ENCODE measurements at places on chromosomes 2 and 18.

- H3K4me1 ChIP-seq = peaks cover 64% of the 10 kb centered on the region
- H3K4me3 ChIP-seq = no peak overlapping the region
- no peaks in the 10 kb centered on the region for H3K36me3 ChIP-seq
- no peak overlapping the region for H3K27ac ChIP-seq
Measured at GRCh38 chr2:138490673-138491494, 10.7 kb upstream of the SPOPL start.

DNA sequence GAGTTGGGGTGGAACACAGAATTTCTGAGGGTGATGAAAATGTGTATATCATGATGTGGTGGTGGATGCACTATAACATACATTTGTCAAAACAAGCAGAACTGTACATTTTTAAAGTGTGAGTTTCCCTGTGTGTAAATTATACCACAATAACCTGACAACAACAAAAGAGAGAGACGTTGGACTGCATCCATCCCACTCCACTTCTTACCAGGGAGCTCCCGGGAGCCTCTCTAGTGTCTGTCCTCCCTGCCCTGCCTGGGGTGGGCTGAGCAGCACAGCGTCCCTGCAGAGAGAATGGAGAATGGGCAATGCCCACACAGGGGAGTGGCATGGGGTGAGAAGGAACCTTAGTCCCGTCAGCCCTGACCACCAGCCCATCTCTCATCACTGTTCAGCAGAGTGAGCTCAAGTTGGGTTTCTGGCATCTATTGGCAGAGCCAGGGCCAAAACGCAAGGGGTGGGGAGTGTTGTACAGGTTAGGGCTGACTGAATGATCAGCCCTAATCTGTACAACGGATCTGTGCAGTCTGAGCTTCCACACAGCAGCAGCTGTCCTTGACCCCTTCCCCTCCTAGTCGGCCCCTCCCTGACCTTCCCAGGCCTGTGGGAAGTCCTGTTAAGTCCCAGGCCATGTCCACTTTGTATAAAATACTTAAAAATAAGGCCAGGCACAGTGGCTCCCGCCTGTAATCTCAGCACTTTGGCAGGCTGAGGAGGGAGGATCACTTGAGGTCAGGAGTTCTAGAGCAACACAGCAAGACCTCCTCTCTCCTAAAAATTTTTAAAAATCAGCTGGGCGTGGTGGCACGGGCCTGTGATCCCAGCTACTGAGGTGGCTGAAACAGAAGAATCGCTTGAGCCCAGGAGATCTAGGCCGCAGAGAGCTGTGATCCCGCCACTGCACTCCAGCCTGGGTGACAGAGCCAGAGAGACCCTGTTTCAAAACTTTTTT, 3.3 kb upstream of the PROC start:
- no peak for DNase-seq
- H3K27me3 ChIP-seq = no peaks in the 10 kb centered on the region
- no peak overlapping the region for H3K4me3 ChIP-seq
- no peaks in the 10 kb centered on the region for H3K36me3 ChIP-seq

DNA sequence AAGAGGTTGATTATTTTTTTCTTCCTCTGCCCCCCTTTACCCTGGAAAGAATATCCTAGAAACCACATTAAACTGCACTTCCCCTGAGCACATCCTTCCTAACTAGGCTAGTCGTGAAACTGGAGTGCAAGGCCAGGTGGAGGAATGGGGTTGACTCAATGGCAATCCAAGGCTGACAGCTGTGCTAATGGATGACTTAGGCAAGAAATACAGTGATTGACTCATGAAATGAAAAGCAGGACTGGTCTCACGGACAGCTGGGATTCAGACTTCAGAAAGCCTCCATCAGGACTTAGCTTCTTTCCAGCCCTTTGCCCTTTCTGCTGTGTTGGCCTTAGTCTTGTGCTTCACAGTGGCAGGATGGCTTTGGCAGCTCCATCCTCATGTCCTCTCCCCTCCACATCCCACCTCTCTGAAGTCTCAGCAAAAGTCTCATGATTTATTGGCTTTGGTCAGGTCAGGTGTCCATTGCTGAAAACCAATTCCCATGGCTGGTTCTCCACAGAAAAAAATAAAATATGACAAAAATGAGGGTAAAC, 33.8 kb downstream of the INSIG2 start:
- no peak overlapping the region for H3K4me3 ChIP-seq
- H3K27ac ChIP-seq = no peak overlapping the region
- no peaks in the 10 kb centered on the region for H3K36me3 ChIP-seq
- H3K4me1 ChIP-seq = peaks cover 13% of the 10 kb centered on the region
- H3K27me3 ChIP-seq = no peaks in the 10 kb centered on the region

- no peak overlapping the region for H3K27ac ChIP-seq
- no peak overlapping the region for H3K4me3 ChIP-seq
- no peaks in the 10 kb centered on the region for H3K4me1 ChIP-seq
- no peak for DNase-seq
- H3K36me3 ChIP-seq = no peaks in the 10 kb centered on the region
Measured at GRCh38 chr18:69956057-69956456, 8.4 kb upstream of the CD226 start.

- no peak overlapping the region for H3K4me3 ChIP-seq
- no peak overlapping the region for H3K27ac ChIP-seq
- H3K27me3 ChIP-seq = no peaks in the 10 kb centered on the region
- H3K4me1 ChIP-seq = no peaks in the 10 kb centered on the region
Measured at GRCh38 chr2:74979844-74980243, 21.4 kb downstream of the POLE4 start.

GRCh38 chr2:10541081-10541480, 93.0 kb upstream of the ODC1 start:
- H3K27me3 ChIP-seq = no peaks in the 10 kb centered on the region
- H3K4me3 ChIP-seq = no peak overlapping the region
- H3K36me3 ChIP-seq = no peaks in the 10 kb centered on the region
- no peak for DNase-seq

DNA sequence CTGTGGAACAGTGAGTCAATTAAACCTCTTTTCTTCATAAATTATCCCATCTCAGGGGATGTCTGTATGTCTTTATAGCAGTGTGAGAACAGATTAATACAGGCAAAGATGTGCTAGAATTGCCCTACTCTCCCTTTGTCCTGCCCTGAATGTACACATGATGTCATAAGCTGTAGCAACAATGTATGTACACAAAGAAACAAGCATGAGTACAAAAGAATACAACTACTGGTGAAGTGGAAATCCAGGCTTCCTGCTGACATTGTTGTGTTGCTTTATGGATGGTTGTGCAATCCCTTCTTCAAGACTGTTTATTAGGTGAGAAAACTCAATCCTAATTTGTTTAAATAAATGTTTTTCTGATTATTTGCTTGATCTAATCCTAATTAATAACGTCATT, 446.6 kb downstream of the DSC3 start:
- DNase-seq = no peak
- H3K4me3 ChIP-seq = no peak overlapping the region
- no peaks in the 10 kb centered on the region for H3K4me1 ChIP-seq
- no peaks in the 10 kb centered on the region for H3K27me3 ChIP-seq
- H3K36me3 ChIP-seq = no peaks in the 10 kb centered on the region

DNA sequence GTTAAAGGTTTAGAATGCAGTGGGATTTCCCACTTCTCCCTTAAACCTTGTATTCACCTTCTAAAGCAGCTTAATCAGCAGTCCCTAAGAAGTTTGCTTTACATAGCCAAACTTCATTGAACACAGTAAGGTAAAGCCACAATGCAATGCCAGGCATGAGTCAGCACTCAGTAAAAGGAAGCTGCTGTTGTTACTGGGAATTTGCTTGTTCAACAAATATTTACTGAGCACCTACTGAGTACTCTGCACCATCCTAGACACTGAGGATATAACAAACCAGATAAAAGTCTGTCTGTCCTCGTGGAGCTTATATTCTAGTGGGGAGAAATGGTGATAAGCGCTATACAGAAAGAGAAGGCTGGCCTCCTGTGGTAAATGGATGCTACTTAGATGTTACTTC, 162.7 kb downstream of the PKP4 start:
- no peak overlapping the region for H3K4me3 ChIP-seq
- peaks cover 4% of the 10 kb centered on the region for H3K36me3 ChIP-seq
- DNase-seq = no peak
- H3K27me3 ChIP-seq = no peaks in the 10 kb centered on the region

- 0 out of 2 replicates have a peak, but pooled peaks cover 2% of the 10 kb centered on the region for H3K36me3 ChIP-seq
- H3K4me3 ChIP-seq = no peak overlapping the region
- no peak for DNase-seq
- peaks cover 39% of the 10 kb centered on the region for H3K4me1 ChIP-seq
- H3K27me3 ChIP-seq = no peaks in the 10 kb centered on the region
Measured at GRCh38 chr2:127735537-127736399, 34.5 kb downstream of the SFT2D3 start.

GRCh38 chr2:2573205-2573604, 242.1 kb upstream of the MYT1L start:
- no peaks in the 10 kb centered on the region for H3K27me3 ChIP-seq
- no peak for DNase-seq
- H3K4me3 ChIP-seq = no peak overlapping the region
- H3K36me3 ChIP-seq = no peaks in the 10 kb centered on the region
- H3K27ac ChIP-seq = no peak overlapping the region

DNA sequence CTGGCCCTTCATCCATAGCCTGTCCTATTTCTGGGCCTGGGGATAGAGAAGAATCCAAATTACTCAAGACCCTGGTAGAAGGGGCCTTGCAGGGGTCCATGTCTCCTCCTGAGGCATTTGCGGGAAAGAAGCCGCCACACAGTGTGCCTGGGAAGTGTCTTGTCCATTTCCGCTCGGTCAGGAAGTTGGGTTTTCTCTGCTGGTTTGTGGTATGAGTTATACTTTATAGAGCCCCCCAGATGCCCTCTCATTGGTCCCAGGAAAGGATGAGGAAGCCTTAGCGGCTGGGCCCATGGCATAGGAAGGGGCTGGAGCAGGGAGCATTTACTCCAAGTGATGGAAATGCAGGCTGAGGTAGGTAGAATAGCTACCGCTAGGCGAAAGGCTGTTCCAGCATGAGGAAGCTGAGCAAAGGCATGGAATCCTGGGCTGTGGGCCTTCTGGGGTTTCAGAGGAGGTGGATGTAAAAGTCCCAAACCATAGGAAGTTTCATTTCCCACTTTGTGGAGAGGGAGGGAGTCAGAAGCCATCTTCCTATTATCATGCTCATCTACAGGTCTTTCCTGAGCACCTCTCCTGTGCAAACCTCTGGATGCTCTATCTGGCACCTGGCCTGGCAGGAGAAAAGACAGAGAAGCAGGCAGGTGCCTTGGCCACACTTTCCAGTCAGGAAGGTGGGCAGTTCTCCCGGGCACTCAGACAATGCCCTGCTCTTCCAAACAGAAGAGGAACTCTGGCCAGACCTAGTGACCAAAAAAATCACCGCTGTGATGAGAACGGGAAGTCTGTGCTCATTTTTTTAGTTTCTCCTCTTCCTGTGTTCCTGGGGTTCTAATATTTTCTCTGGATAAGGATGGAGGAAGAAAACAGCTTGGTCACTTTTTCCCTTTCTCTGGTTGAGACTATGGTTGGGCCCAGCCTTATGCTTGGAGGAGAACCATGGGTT, 2.6 kb upstream of the CD207 start:
- H3K4me3 ChIP-seq = no peak overlapping the region
- no peaks in the 10 kb centered on the region for H3K36me3 ChIP-seq
- no peak for DNase-seq
- no peak overlapping the region for H3K27ac ChIP-seq

DNA sequence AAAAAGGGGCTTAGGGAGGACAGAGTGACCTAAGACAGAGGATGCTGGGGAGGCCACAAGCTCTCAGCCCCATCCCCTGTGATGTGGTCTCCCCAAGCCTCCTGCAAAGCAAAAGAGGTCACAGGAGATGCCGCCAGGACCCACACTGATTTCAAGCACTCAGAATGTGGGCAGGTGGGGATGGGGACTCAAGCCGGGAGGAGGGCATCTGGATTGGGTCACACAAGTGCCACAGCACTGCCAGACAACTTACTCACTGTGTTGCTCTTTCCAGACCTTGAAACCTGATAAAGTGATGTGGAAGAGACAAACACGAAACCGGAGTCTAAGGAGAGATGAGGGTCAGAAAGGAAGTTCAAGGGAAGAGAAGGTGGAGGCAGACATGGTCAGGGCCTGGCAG, 95.7 kb downstream of the TTC32 start:
- H3K27me3 ChIP-seq = no peaks in the 10 kb centered on the region
- no peak overlapping the region for H3K4me3 ChIP-seq
- H3K4me1 ChIP-seq = no peaks in the 10 kb centered on the region
- no peak overlapping the region for H3K27ac ChIP-seq

- no peaks in the 10 kb centered on the region for H3K36me3 ChIP-seq
- no peak for DNase-seq
- H3K4me3 ChIP-seq = no peak overlapping the region
- H3K27ac ChIP-seq = no peak overlapping the region
Measured at GRCh38 chr2:224562831-224563230, 22.3 kb downstream of the CUL3 start.

DNA sequence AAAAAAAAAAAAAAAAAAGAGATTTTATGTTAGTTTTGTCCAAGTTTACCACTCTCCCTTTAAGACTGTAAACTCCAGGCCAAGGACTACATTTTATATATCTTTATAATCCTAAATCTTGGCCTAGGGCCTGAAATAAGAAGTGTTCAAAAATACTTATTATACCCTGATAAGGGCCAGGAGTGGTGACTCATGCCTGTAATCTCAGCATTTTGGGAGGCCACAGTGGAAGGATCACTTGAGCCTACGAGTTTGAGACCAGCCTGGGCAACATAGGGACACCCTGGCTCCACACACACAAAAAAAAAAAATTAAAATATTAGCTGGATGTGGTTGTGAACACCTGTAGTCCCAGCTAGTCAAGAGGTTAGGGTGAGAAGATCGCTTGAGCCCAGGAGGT, 12.7 kb downstream of the TRIP12 start:
- no peak for DNase-seq
- no peak overlapping the region for H3K27ac ChIP-seq
- H3K36me3 ChIP-seq = no peaks in the 10 kb centered on the region

DNA sequence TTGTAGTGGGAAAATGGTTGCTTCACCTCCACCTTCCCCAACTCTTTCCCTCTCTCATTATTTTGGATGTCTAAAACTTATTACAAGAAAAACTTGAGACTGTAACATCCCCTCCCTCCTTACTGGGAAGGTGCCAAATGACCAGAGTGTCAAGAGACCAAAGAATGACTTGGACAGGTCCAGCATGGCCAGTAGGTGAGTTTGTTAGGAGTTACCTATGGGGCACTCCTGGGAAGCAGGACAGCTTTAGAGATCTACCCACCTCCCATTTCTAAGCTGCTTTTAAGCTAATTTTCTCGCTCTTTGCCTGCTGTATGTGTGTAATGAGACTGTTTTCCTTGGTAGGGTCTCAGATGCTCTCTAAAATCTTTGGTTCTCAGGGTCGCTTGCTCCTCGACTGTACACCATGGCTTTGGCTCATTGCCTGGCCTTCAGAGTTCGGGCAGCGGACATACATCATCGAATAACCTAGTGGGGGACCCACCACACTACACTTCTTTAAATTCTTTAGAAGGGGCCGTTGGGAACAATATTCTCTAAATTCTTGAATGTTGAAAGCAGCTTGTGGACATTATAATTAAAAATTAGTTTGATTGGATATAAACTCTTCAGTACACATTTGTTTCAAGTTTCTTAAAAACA, 45.2 kb downstream of the SLC30A6 start:
- H3K4me3 ChIP-seq = no peak overlapping the region
- no peaks in the 10 kb centered on the region for H3K36me3 ChIP-seq
- DNase-seq = no peak
- peaks cover 13% of the 10 kb centered on the region for H3K4me1 ChIP-seq

- H3K27me3 ChIP-seq = no peaks in the 10 kb centered on the region
- H3K4me3 ChIP-seq = no peak overlapping the region
- H3K27ac ChIP-seq = no peak overlapping the region
- no peak for DNase-seq
- no peaks in the 10 kb centered on the region for H3K4me1 ChIP-seq
- H3K36me3 ChIP-seq = no peaks in the 10 kb centered on the region
Measured at GRCh38 chr2:110789706-110790105, 57.3 kb downstream of the ACOXL start.
